ENCODE measurements at places on chromosomes 5 and 9.

GRCh38 chr5:133460172-133460758, 152.1 kb downstream of the FSTL4 start:
- DNase-seq, result peak; percentile 54

DNA sequence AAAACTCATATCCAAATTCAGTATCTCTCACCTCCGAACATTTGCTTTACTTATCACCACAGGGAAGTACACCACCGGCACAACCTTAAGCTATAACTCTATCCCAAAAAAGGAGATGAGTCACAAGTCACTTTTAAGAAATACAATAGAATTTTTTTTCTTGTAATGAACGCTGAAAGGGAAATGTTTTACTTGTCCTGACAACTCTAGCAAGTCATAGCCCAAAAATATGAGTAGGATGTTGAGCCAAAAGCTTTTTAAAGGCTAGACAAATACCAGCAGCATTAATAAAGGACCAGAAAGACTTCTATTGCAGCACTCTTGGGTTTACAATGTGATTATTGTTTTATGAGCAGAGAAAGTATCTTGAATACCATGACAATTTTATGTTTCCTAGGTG, 147.3 kb upstream of the FST start:
- DNase-seq, result no peak

- DNase-seq, result no peak
Observed at GRCh38 chr5:72231991-72232703, 87.9 kb downstream of the MRPS27 start.

- DNase-seq, result no peak
Observed at GRCh38 chr9:33787839-33788238, 7.5 kb upstream of the PRSS3 start.

- DNase-seq, result no peak
Observed at GRCh38 chr9:108083160-108083750, 593.7 kb upstream of the KLF4 start.

DNA sequence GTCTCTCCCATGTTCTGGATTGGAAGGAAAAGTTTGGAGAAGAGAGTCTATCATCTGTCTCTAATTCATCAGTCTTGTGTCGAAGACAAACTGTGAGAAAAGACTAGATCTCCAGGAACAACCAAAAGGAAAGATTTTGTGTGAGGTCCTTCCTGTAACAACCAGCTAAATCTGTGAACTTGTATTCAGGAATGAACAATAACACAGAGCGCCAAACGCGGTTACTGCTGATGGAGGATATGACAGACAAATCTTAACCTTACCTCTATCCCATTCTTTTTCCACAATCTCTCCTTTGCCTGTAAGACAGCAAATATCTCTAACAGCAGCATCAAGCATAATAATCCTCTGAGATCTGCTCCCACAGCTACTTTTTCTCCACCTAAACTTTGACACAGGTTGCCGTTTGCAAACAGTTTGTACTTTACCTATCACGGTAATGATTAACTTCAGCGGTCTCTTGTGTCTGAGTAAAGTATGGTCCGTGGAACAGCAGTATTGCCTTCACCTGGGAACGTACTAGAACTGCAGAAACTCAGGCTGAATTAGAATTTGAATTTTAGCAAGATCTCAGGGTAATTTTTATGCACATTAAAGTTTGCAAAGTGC, 387.6 kb downstream of the ELAVL2 start:
- no peak for DNase-seq

DNA sequence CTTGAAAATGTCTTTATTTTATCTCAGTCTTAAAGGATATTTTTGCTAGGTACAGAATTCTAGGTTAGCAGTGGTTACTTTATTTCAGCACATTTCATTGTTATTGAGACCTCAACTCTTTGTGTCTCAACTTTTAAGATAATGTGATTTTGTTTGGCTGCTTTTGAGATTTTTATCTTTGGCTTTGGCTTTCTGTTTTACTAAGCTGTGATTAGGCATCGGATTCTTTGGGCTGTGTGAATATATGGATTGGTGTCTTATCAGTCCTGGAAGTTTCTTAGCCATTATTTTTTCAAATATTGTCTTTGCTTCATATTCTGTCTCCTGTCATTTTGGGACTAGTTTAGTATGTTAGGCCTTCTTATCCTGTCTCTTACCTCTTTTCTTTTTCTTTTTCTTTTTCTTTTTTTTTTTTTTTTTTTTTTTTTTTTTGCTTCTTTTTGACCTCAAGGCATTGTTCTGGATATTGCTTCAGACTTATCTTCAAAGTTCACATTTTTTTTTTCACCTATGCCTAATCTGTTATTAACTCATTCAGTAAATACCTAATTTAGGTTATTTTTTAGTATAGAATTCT, 20.1 kb upstream of the APC start:
- no peak for DNase-seq

DNA sequence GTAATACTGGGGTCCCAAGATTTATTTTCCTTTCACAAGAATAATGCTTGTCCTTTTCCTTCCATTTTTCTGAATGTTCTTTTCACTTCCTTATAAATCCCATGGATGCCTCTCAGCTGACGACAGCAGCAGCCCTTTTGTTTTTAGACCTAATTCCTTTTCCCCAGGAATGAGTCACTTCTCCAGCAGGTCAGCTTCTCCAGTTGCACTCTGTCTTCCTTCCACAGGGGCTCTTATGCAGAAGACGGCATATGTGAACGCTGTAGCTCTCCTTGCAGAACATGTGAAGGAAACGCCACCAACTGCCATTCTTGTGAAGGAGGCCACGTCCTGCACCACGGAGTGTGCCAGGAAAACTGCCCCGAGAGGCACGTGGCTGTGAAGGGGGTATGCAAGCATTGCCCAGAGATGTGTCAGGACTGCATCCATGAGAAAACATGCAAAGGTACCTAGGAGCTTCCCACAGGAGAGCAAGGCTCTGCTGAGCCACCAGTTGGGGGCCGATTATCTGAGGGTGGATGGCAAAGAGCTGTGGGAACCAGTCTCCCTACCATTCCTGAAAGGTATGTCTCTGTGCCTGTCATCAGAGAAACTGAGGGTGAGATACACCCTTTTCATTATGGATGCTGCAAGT, 72.9 kb downstream of the RFK start:
- DNase-seq, result no peak

DNA sequence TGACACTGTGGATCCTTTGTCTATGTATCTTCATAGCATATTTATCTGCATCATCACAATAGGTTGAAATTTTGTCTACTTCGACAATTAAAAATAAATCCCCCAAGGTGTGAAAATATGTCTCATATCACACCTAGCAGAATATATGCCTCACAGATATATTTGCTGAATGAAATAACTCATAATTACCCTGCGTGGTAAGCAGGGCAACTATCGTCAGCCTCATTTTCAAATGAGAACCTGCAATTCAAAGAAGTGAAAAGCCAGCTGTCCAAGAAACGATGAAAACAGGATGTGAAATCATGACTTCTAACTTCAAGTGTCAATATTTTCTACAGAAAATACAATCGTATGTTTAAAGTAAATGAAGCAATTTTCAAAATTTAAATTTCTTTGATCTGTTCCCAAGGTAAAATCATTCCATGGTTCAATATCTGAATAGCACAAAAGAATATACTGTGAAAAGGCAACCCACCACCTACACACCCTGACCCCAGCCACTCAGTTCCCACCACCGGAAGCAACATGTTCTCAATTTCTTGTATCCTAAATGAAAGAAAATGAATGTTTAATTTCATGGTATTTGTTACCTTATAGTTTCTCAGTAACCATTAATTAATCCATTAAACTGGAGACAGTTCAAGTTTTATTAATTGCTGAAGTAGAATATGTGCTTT, 57.1 kb downstream of the TBCA start:
- no peak for DNase-seq

- no peak for DNase-seq
Observed at GRCh38 chr9:8826281-8826680, 1026.7 kb upstream of the DMAC1 start.

- DNase-seq, result no peak
Observed at GRCh38 chr5:103259705-103260355, 1.3 kb downstream of the MACIR start.

GRCh38 chr9:69199769-69200470, 25.8 kb downstream of the TJP2 start:
- no peak for DNase-seq

DNA sequence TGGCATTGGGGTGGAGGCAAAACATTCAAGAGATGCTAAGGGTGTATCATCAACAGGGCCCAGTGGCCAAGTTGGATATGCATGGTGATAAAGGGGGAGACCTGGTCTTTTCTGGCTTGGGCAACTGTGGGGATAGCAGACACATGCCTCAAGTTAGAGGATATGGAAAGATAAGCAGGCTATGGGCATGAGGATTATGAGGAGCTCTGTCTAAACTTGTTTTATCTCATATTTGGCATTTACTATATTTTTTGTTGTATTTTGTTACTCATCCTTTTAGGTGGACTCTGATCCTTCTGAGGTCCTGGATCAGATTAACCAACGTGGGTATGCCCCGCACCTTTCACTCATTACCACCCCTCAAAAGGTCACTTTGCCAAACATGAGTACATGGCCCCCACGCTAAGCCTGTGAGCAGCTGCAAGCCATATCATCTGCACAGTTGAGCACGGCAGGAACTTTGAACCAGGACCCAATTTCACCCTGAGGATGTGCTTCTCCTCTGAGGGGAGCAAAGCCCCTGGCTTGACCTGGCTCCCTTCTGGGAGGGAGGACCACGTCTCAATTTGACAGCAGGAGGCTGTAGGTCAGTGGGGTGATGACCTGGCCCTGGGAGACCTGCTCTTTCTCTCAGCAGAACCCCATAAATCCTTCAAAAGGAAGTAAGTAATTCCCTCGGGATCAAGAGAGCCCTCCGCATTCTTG, 71.1 kb upstream of the CD180 start:
- no peak for DNase-seq

GRCh38 chr9:104286799-104287198, 192.7 kb downstream of the SMC2 start:
- DNase-seq, result no peak

DNA sequence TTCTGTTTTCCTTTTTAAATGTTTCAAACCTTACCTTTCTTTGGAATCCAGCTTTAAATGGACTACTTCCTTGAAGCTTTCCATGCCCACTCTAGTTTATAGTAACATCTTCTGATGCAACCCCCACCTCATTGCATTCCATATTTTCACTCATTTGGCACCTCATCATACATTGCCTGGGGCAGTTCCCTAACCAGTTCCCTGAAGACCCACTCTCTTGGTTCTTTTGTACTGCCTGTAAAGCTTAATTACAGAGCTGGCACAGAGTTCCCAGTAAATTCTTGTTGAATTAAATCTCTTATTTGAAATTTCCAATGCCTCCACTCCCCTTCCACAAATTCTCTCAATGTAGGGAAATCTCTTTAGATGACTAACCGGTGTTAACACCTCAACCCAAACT, 257.2 kb downstream of the ARRDC3 start:
- DNase-seq, result no peak

- DNase-seq, result no peak
Observed at GRCh38 chr9:135815830-135816650, 91.3 kb downstream of the CAMSAP1 start.

- no peak for DNase-seq
Observed at GRCh38 chr5:158857371-158857770, 242.3 kb downstream of the EBF1 start.

- peak; percentile 77 for DNase-seq
Observed at GRCh38 chr5:170681013-170681433, 102.5 kb upstream of the GABRP start.

GRCh38 chr9:135259273-135259672, 171.8 kb downstream of the OLFM1 start:
- no peak for DNase-seq

- no peak for DNase-seq
Observed at GRCh38 chr9:117184173-117184572, 230.7 kb downstream of the ASTN2 start.

GRCh38 chr9:587527-587926, 254.0 kb upstream of the DMRT1 start:
- no peak for DNase-seq

GRCh38 chr5:137695651-137696428, 40.0 kb downstream of the KLHL3 start:
- DNase-seq, result no peak

DNA sequence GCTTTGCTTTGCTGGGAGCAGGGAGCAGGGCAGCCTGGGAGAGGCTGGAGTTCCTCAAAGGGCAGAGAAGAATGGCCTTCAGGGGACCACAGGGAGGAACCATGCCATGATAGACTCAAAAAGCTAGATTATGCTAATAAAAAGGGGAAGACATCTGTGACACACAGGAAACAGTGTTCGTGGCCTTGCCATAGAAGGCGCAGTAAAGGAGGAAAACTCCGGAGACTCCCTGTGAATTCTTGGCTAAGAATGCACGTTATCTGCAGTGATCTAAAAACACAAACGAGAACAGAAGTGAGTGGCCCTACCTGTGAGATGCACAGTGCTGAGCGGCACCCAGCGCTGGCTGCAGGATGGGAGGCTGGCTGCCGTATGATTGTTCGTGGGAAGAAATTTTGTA, 15.9 kb upstream of the LTC4S start:
- DNase-seq, result no peak

- DNase-seq, result no peak
Observed at GRCh38 chr9:126443144-126443543, 116.5 kb downstream of the MVB12B start.

GRCh38 chr5:95966005-95966404, 4.4 kb upstream of the ELL2 start:
- DNase-seq, result no peak

DNA sequence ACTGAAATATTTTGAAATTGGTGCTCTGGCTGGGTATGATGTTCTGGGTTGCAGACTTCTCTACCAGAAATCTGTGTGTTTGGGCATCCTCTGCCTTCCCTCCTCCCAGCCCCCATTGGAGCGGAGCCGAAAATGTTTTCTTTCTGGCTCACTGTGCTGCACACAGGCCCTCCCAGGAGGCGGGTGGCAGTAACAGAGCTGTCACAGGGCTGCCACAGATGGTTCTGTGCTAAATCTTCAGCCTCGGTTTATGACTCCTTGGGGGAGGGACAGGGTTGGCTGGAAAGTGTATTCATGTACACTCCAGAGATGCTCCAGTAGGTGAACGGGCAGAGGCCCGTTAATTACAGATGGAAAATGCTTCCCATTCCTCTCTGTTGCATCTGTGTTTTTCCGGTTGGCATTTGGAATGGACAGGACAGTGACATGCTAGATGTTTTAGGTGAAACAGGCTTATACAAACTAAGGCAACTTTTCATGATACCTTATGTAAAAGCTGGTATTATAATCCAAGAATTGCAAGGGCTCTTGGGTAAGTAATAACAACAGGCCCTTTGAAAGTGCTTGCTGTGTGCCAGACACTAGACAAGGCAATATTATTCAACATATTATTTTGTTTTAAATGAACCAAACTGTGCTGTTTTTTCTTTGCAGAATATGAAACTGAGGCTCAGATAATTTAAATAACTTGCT, 180.2 kb downstream of the ADCY2 start:
- DNase-seq, result no peak

- DNase-seq, result no peak
Observed at GRCh38 chr5:172973127-172973916, 10.2 kb upstream of the ATP6V0E1 start.

DNA sequence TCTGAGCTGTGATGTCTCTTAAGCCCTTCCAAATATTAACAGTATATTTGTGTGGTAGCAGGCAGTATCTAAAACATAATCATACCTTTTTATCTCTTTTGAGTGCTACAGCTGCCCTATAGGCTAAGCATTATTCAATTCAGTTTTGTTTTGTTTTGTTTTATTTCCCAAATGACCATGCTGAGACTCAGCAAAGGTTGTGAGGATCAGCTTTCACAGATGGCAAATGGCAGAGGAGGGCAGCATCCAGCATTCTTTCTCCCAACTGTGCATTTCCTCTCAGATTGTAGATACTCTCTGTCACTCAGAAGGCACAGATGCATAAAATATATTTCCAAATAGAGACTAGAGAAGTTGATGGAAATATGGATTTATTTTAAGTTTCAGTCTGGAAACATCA, 90.7 kb downstream of the DAPK1 start:
- DNase-seq, result no peak

- DNase-seq, result no peak
Observed at GRCh38 chr9:128394379-128395168, 23.4 kb downstream of the URM1 start.
